ENCODE measurements at places on chromosomes 2 and 18.

DNA sequence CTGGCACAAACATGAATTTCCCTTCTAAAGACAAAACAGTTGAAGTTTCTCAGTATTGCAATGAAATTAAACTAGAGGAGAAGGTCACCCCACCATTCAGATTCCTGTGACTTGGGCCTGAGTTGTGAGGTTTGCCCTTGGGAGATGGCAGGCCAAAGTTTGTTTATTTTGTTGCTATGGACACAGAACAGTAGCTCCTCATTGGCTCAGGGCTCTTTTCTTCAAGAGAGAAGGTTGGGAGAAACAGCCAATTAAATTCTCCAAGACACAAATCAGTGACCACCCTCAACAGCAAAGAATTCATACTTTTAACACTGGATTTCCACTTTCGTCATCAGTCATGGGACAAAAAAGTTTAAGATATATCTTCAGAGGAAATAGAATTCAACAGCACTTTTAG is at the start of gene FLACC1:
Gene FLACC1 (minus strand): TSS at position 125 of the 400 bp plus-strand sequence. CDS start 5,941 bp downstream, outside the sequence.
- peak; percentile 31 for DNase-seq

- DNase-seq, result no peak
Measured at GRCh38 chr2:115364093-115364492, 921.7 kb downstream of the DPP10 start.

DNA sequence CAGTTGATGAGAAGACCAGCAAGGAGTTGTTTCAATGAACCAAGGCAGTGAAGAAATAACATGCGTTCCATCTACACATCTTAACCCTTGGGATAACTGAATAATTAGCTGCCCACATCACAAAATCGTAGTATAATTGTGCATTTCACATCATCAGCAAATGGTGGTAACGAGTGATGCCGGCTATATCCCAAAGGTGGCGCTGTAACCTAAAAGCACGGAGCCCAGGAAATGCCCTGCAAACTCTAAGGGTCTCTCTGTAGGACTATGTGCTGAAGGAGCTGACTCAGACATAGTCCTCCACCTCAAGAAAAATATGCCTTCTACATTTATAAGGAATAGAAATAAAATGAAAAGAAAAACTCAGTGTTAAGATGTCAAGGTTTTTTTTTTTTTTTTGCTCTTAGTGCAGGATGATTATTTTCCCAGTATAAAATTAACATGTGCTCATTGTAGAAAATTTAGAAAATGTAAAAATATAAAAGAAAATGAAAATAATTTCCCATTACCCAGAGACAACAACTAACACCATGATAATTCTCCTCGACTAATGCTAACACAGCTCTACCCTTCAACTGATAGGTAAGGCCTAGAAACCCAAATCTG is 23.1 kb upstream of the DSG3 start:
- peak; percentile 73 for DNase-seq

- no peak for DNase-seq
Measured at GRCh38 chr2:174675615-174676014, 78.0 kb upstream of the WIPF1 start.

GRCh38 chr2:217981084-217981730 is 21.6 kb downstream of the TNS1 start:
- no peak for DNase-seq

GRCh38 chr2:69345434-69345833 is 41.6 kb downstream of the GFPT1 start:
- peak; percentile 45 for DNase-seq

DNA sequence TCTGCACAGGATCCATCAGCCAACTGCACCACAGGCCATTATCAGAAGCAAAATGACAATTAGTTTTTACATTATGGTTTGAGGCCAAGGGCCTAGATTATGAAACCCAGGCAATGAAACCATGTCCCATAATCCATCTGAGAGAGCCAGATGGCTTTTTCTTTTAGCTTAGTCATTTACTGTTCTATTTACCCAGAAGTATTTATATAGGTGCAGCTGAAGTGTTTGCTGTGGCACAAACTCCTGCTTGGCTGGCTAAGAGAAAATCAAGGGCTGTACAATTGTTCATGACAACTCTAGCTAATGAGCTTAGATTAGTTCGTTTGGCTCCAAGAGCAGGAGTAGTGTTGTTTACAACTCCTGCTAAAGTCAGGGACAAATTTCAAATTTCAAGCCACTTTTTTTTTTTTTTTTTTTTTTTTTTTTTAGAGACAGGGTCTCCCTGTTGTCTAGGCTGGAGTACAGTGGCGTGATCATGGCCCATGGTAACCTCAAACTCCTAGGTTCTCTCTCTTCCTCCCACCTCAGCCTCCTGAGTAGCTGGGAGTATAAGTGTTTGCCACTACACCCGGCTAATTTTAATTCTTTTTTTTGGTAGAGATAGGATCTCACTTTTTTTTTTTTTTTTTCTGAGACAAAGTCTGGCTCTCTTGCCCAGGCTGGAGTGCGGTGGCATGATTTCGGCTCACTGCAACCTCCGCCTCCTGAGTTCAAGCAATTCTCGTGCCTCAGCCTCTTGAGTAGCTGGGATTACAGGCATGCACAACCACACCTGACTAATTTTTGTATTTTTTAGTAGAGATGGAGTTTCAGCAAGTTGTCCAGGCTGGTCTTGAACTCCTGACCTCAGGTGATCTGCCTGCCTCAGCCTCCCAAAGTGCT is 18.4 kb upstream of the REV1 start:
- peak; percentile 40 for DNase-seq

DNA sequence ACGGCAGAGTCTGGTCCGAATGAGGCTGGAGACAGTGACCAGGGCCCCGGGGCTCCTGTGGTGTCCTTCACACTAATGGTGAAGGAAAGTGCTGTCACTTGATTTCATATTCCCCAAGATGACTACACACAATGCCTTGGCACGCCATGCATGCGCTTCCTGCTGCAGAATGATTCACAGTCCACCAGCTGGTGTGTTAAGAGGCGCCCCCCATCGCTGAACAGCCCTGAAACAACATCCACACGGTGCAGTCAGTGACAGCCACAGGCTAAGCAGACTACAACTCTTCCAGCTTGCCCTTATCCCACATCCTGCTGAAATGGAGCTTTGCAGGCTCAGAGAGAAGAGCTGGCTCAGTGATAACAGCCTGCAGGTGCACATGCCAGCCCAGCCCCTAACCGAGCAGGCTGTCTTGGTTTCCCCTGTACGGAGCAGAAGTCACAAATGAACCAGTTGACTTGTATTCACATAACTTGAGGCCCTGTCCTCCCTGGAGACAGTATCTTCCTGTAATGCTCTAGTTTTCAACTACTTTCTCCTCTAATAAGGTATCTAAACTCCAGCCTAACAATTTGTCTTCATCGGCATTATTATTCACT is 24.3 kb upstream of the CDH20 start:
- DNase-seq, result no peak

DNA sequence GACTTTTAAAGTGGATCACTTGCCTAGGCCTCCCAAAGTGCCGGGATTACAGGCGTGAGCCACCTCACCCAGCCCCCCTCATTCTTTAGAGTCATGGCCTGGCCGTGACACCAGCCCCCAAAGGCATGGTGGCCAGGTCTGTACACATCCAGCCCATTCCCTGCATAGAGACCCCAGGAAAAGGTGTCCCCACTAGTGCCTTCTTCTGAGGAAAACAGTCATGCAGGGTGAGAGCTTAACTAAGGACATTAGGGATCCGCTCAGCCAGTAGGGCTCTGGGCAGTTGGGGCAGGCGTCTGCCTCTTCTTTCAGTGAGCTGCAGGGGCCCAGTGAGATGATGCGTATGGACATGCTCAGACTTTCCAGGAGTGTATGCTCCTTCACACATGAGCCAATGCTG is 5.7 kb upstream of the AMER3 start:
- DNase-seq, result no peak

DNA sequence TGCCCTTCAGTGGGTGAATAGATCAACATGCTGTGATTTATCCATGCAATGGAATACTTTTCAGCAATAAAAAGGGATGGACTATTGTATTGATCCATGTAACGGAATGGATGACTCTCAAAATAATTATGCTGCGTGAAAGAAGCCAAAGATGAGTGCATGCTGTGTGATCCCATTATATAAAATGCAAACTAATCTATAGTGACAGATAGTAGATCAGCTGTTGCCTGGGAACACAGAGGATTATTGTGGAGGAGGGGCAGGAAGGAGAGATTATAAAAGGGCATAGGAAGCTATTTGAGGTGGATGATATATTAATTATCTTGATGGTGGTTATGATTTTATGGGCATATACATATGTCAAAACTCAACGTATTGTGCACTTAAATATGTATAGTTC is 55.5 kb upstream of the ADAM23 start:
- no peak for DNase-seq

DNA sequence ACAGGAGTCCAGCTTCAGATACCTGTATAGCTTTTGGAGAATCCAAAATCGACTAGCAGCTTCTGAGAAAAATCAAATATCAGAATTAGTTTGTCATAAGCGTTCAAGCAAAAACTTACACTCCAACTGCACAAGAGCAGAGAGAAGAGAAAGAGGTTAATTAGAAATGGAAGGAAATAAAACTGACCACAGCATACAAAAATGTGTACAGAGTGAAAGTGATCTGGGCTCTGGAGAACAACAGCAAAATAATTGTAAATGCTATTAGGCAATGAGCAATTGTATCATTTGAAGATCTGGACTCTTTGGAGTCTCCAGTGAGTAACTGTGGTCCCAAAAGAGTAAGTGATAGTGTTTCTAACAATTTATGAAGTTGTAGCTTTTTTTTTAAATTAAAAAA is 867.3 kb downstream of the TRIB2 start:
- no peak for DNase-seq

GRCh38 chr2:239787538-239788050 is 237.5 kb downstream of the NDUFA10 start:
- no peak for DNase-seq

GRCh38 chr2:108287169-108287568 is 1.5 kb upstream of the SULT1C2 start:
- DNase-seq, result peak; percentile 17

DNA sequence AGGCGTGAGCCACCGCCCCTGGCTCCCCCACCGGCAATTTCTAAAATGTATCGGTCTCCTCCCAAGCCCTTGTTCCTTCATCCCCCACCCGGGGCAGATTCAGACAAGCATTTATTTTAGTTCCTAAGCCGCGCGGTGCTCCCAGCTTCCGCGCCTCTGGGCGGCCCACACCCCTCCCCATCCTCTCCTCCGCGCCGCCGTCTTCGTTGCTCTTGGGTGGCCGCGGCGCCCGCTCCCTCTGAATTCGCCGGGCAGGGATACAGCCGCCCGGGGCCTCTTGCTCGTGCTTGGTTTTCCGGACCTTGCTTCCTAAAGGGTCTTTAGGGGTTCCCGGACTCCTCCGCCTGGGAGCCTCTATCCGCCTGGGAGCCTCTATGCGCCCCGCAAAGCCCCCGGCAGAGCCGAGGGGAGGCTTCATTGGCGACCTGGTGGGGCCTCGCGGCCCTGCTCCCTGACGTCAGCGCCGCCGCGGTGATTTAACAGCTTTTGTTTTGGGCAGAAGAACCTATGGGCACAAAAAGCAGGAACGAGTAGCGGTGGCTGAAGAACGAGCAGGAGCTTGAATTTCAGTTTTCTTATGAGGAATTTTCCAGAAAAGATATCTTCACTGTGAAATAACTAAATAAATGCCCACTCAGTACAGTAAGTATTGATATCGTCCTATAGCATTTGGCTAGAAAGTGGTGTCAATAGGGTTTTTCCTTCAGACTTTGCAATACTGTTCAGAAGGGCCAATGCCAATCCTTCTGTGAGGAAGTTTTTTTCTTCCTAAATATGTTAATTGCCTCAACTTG is 37.3 kb downstream of the PRKRA start:
- DNase-seq, result peak; percentile 93

GRCh38 chr18:77223653-77224052 is 26.0 kb upstream of the GALR1 start:
- DNase-seq, result peak; percentile 40

DNA sequence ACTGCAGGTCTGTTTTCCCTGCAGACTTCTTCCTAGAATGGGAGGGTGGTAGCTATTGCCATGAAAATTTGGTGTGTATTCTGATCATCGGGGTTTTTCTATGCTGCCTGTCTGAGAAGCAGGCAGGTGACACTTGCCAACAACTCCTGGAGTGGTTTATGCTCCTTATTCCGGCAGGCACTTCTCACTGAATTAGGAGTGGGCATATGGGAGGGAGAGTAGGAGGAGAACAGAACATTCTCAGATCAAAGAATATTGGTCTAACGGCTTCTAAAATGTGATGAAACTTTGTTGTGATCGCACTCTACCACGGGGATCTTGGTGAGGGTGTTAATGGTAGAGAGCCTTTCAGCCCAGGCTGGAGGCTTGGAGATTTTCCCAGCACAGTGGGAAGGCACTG is 480.8 kb downstream of the PLCL1 start:
- no peak for DNase-seq

DNA sequence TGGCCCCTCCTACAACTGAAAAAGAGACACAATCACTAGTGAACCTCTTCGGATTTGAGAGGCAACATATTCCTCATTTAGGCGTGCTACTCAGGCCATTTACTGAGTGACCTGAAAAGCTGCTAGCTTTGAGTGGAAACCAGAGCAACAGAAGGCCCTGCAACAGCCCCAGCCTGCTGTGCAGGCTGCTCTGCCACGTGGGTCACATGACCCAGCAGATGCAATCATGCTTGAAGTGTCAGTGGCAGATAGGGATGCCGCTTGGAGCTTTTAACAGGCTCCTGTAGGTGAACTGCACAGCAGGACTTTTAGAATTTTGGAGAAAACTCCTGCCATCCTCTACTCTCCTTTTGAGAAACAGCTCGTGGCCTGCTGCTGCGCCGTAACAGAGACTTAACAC is 578.6 kb upstream of the RAB6C start:
- DNase-seq, result peak; percentile 1

DNA sequence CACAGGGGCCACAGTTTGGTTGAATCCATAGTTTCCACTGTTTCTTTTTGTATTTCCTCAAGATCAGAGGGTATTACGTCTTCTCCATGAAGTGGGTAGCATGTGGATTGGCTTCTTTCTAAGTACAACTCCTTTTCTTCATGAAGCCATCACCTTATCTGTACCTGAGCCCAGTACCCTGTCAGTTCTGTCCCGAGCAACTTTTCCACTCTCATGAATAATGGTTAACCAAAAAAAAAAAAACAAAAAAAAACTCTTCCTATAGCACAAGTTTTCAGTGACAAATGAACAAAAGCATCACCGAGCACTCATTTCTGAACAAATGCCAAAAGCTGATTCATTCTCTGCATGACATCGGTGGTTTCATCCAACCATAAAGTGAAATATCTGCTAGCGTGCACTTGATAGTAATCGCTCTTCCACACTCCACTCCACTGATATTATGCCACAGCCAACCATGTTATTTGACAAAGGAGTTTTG is 53.0 kb upstream of the CCDC150 start:
- DNase-seq, result peak; percentile 65

GRCh38 chr2:146927080-146927711 is 917.6 kb upstream of the ACVR2A start:
- DNase-seq, result peak; percentile 18

Data from hematopoietic multipotent progenitor cell treated with erythropoietin and hydrocortisone succinate and interleukin-3 and kit ligand, for 4 days (in vitro differentiated cells).